Activated T-cell treated with anti-CD3 and anti-CD28 coated beads for 48 hours (primary cell): ENCODE measurements at places on chromosomes 5 and 9.
A peak's percentile ranks its signal among the peaks of the same experiment; 100 is the strongest.

GRCh38 chr9:124675261-124676158, 95.6 kb downstream of the NR6A1 start:
- no peak for DNase-seq

- no peak for DNase-seq
Measured at GRCh38 chr5:160020964-160021363, 12.0 kb downstream of the TTC1 start.

DNA sequence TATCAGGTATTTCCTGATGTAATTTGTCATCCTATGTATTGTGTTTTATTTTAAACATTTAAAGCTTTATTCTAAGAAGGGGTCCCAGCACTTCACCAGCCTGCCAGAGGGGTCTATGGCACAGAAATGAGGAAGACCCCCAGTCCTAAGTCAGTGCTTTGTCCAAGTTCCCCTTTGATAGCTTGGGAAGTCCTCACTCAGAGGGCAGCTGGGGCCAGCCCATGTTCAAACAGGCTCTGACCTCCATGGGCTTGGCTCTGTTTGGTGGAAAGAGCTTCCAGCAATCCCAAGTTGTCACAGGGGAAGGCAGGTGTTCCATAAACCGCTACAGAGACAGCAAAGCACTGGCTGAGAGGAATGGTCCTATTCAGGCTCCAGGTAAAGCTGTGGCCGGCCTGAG, 26.6 kb upstream of the AKNA start:
- no peak for DNase-seq

DNA sequence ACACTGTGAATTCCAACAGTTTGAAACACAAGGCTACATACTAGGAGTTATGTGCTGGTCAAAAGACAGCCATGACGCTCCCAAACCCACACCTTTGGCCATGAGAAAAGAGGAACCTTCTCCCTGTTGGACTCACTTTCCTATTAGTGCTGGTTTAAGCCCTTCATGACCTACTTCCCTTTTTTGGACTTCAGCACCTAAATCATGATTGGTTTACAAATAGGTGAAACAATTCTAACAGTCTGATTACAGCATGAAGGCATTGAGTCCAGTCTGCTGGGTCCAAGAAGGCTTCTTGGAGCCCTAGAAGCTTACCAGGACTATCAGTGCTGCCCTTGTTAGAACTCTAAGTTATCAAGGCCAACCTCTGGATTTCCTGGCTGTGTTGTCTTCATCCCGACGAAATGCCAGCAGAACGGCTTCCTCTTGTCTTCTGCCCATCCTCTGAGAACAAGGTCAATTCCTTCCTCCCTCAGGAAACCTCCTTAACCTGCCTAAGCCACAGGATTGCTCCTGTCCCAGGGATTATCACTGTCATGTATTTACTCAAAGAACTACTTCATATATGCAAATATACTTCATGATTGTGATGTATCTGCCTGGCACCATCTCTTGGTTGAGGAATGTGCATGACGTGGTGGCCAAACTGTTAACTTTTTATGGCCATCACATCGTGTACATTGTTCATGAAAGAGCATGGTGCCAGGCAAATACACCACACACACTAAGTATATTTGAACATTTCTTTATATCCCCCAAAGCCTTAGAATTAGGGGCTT, 83.6 kb downstream of the ANKH start:
- DNase-seq: no peak

DNA sequence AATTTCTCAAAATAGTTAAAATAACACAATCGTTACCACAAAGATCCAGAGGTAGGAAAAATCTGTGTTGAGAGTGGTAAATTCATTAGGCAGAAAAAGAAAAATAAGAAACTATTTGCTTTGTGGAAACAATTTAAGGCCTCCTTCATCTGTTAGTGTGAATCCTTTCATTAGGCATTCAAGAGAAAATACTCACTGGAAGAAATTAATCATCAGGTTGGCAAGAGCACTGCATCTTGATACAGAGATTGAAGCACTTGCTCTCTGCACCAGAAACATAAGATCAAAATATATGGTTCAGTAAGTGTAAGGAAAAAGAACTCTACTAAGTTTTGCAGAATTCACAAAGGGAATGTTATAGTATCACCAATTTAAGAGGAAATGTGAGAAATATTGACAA, 44.4 kb downstream of the TTC39B start:
- no peak for DNase-seq

DNA sequence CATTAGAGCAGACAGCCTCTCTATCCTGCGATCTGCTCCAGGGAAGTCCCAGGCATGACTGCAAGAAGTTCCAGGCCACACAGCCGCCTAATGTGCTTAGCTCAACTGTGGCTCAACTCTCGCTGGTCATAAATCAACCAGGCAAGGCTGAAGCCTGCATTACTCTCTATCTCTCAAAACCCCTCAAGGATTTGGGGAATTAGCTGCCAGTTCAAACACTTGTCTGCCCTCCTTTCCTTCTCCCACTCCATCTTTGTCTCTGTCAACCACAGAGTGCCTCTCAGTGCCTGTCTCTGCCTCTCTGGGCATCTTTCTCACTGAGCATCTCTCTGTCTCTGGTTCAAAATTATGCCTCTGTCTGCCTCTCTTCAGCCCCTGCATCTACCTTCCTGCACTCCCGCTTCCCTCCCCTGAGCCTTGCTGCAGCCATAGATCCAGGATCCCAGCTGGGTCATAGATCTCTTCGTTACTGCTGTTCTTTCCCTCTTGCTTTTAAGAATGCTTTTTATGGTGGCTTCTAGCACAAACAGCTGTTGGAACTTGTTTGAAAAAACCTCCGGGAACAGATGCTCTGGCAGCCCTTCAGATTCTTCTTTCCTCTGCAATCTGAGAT, 27.9 kb upstream of the GALNT10 start:
- DNase-seq: no peak

- DNase-seq: no peak
Measured at GRCh38 chr5:60376860-60377259, 323.1 kb downstream of the DEPDC1B start.

GRCh38 chr9:34964458-34964857, 6.4 kb downstream of the PHF24 start:
- no peak for DNase-seq

GRCh38 chr5:178391480-178391879, 158.9 kb upstream of the PHYKPL start:
- DNase-seq: no peak

GRCh38 chr5:35476036-35476435, 141.6 kb upstream of the SPEF2 start:
- DNase-seq: no peak

- DNase-seq: no peak
Measured at GRCh38 chr9:17757816-17758215, 178.9 kb downstream of the SH3GL2 start.

- DNase-seq: no peak
Measured at GRCh38 chr5:67677422-67677970, 480.9 kb upstream of the CD180 start.

GRCh38 chr9:126829035-126829434, 24.2 kb downstream of the ZBTB43 start:
- no peak for DNase-seq

DNA sequence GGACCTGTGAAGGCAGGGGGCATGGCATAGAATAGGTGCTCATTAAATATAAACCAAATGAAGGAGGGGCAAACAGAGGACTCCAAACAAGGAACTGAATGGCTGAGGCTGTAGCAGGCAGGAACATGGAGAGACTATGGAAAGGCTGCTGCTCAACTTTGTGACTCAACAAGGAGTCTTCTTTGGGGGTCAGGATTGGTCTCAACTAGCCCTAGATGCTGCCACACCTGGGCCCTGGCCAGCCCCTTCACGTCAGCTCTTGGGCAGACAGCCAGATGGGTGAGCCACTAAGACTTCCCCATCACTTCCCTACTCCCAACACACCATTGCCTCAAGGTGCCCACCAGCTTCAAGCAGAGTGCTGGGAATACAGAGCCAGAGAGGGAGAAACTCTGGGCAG, 11.0 kb downstream of the RPP25L start:
- DNase-seq: no peak

GRCh38 chr5:147400881-147401280, 109.0 kb downstream of the DPYSL3 start:
- no peak for DNase-seq

DNA sequence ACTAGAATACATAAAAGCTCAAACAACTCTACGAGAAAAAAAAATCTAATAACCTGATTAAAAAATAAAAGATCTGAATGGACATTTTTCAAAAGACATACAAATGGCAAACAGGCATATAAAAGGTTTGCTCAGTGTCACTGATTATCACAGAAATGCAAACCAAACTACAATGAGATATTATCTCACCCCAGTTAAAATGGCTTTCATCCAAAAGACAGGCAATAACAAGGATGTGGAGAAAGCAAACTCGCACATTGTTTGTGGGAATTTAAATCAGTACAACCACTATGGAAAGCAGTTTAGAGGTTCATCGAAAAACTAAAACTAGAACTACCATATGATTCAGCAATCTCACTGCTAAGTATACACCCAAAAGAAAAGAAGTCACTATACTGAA, 20.8 kb downstream of the UGT3A2 start:
- DNase-seq: no peak

DNA sequence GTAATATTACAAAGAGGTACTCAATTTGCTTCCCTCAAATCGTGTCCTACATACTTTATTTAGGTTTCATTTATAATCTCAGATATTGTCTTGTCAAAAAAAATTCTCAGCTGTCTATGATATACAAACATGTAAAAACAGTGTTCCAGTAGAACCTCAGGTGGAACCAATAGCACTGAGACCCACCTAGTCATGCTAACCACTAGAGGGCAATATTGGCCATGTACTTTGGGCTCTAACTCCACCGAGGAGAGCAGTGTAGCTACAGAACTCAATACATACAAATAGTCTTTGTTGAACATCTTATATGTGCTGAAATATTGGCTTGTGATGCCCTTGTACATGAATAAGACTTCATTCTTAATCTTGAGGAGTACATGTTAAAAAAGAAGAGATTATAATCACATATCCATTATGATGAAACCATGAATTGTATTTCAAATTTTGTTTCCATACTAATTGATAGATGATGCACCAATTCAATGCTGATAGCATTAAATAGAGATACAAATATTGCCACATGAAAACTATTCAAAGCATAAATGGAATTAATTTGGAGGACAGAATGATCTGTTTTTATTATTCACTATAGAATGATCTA, 71.2 kb upstream of the CNTLN start:
- DNase-seq: no peak

- no peak for DNase-seq
Measured at GRCh38 chr9:35028341-35028740, 38.8 kb downstream of the DNAJB5 start.

DNA sequence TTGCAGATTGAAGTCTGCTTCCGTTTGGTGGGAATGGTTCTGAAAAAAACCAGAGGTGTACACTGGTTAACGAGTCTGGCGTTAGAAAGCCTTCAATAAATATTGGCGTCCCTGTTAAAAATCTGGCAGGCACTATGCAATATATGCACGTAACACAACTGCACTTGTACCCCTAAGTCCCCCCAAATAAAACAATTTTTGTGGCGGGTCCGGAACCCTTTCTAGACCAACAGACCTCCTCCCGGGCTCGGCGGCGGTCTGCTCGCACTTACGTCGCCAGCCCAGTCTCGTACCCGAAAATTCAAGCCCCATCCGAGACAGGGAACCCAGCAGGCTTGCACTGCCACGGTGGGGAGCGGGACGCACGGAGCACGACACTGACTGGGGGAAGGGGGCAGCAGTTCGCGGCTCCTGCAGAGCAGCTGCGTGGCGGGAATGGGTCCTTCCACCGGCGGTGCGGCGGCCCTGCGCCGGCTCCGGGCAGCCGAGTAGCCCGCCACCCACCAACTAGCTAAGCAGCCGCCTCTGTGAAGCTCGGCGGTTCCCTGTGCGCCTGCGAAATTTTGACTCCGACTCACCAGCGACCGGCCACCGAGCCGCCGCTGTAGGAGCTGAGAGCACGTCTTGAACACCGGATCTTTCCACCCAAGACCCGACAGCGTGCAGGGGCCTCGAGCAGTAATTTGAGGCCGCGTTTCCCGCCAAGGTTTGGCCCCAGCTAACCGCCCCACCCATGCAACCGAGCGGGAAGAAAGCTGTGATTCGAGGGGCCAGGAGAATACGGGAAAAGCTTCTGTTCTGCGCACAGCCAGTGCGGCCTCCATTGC, 3.9 kb downstream of the MCIDAS start:
- no peak for DNase-seq

GRCh38 chr5:111950660-111951059, 193.7 kb upstream of the NREP start:
- no peak for DNase-seq

- DNase-seq: no peak
Measured at GRCh38 chr9:13555516-13555915, 276.0 kb upstream of the MPDZ start.

DNA sequence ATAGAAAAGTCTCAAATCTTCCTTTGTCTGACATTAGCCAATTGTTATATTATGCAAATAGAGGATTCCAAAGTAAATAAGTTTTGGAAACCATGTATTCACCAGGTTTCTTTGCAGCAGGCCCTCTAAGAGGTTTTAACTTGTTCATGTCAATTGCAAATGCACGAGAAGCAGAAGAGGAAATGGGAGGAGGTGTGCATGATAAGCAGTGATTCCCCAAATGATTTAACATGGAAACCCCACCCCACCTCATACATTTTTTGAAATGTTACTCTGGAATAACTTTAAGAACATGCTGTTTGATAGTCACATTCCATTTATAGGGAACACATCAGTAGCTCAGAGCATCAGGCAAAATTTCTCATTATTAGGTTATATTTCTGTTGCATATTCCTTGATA, 190.7 kb downstream of the DOCK8 start:
- no peak for DNase-seq

DNA sequence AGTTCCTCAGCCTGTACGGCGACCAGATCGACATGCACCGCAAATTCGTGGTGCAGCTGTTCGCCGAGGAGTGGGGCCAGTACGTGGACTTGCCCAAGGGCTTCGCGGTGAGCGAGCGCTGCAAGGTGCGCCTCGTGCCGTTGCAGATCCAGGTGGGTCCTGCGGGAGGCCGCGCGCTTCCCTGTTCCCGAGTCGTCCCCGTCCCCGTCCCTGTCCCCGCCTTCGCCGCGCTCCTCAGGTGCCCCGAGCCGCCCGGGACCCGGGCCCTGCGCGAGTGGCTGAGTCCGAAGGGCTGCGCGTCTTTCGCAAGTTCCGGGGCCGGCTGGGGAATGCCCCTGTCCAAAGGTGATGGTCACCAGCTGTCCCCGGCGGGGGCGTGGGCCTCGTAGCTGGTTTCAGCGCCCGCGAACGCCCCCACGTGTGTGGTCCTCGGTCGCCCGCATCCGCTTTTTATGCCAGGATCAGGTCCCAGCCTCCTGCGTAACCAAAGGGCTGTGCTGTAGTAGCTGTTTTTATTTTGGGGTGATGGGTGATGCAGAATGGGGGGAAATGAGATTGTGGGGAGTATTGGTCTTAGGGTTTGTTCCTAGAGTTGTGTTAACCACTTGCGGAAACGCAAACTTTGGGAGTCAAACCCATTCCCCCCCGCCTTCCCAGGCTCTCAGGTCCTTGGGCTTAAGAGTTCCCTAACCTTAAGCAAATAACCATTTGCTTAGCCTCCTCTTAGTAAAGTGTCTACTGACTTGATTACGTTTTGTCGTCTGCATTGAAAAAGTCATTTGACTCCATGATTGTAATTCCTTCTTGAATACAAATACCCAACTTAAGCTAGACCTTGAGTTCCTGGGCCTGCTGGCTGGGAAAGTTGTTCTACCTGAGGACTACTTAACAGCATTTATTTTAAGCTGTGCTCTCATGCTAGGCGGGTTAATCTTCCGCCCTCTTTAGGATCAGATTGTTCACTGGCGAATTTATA, 663 bp downstream of the ISOC1 start:
- peak; percentile 36 for DNase-seq

GRCh38 chr9:112331674-112331952, 1.8 kb downstream of the PTBP3 start:
- DNase-seq: no peak
